ENCODE measurements at places on chromosomes 4 and X.

DNA sequence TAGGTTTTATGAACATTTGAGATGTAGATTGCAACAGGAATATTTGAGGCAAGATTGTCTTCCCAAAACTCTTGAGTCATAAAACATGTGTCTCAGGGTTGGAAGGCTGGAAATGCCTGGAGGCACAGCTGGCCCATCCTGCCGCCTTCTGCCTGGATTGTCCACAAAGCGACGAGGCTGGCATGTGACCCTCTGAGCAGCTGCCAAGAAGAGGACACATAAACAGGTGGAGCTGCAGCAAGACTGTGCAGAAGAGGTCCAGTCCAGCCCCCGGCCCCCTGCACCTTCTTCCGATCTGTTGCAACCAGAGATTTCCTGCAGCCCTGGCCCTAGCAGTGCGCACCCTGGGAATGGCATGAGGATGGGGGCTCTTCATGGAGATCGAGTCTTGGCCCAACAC is 101.9 kb upstream of the BCOR start:
- no peak for DNase-seq

GRCh38 chr4:143026459-143027170 is 158.1 kb upstream of the USP38 start:
- no peak for DNase-seq

- no peak for DNase-seq
Measured at GRCh38 chr4:43716721-43717395, 731.8 kb downstream of the KCTD8 start.

GRCh38 chr4:21655031-21655430 is 293.5 kb downstream of the KCNIP4 start:
- DNase-seq, result no peak

GRCh38 chr4:79964400-79965211 is 108.4 kb downstream of the ANTXR2 start:
- no peak for DNase-seq

GRCh38 chr4:140884431-140885058 is 128.4 kb upstream of the TBC1D9 start:
- DNase-seq, result peak; percentile 25

DNA sequence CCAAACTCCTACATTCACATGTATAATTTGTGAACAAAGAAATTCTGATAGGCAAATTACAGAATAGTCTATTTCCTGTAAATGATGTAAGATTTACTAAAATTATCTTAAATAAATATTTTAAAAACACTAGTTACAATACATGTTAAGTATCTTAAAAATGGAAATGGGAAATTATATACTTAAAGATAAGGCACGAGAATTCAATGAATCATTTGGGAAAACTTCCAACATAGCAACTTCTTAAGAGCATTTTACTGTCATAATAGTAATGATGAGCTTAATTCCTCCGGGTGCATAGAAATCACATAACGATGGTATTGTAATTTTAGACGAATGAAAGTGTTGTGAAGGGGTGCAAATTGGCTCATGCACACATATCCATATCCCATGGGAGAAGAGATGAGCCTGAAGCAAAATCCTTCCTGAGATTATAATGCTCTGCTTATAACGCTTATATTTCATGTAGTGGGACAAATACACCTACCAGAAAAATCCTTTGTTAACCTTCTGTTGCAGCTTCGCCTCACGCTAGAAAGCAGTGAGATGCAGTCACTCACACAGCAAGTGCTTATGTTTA is 873.5 kb downstream of the PDHA2 start:
- DNase-seq, result no peak

GRCh38 chrX:40157228-40158035 is 59.7 kb upstream of the BCOR start:
- DNase-seq, result no peak

DNA sequence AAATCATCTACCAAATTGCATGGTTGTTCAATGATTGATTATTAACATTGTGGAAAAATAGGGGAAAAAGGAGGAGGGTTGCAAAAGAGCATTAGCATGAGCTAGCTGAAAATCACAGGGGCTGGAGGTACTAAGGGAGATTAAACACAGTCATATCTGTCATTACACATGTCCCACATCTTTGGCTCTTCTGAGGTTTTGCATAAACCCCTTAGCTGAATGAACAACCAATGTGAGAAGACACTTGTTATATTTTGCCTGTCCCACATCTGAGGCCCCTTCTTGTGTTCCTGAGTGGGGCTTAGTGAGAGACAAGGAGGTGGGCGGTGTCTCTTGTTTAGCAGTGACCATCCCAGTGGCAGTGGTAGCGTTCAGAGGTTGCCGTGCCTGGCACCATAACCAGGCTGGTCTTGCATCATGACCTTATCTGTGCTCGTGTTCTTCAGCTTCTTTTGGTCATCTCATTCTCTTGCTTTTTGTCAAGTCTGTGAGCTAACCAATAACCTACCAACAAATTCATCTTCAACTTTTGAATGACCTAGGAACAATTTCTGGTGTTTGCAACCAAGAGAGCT is 95.6 kb downstream of the MID1IP1 start:
- no peak for DNase-seq

GRCh38 chrX:112816908-112817307 is 23.7 kb downstream of the AMOT start:
- DNase-seq, result no peak

GRCh38 chrX:132119821-132120515 is 7.9 kb downstream of the FRMD7 start:
- no peak for DNase-seq

GRCh38 chr4:44727471-44727870 is 1.1 kb upstream of the GNPDA2 start:
- DNase-seq, result no peak

DNA sequence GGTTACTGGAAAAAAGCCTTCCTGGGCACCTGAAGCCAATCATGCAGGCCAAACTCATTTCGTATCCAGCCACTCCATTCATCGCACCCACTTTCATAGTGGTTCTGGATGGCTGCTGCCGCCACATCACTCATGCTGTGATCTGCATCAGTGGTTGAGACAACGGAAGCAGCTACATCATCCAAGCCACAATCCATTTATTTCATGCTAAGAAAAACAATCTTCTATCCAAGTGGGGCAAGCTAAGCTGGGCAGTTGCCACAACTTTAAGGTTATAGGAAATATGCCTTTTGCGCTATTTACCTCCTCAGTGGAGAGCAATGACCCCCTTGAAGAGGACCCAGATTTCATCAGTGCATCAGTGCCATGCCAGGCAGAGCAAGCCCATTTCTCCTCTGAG is 124.6 kb downstream of the GRIA3 start:
- DNase-seq, result no peak

- DNase-seq, result no peak
Measured at GRCh38 chrX:46984705-46985104, 72.5 kb downstream of the JADE3 start.

DNA sequence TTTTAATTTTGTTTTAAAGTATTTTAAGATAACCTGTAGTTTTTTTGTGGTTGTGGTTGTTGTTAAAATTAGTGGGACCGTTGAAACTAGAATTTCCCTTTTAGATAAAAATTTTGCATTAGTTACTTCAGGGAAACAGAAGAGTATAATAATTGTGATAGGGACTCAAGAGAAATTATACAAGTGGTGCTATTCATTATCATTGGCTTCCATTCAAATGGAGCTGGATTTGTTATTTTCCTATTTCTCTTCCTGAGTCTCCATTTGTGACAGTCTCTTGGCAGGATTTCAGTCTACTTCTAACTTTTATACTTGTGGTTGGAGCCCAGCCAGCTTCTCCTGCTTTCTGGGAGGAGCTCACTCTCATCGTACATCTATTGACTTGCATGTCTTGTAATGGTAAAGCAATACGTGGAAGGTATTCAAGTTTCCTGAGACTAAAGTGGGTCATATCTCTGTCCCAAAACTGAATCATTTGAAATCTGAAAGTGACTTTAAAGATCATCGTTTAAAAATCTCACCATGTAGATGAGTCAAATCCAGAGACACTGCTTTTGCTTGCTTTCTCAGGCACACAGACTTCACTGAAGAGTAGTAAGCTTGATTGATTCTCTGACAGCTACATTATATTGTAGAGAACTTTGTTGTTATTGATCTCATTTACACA is 155.8 kb downstream of the RPA4 start:
- no peak for DNase-seq

DNA sequence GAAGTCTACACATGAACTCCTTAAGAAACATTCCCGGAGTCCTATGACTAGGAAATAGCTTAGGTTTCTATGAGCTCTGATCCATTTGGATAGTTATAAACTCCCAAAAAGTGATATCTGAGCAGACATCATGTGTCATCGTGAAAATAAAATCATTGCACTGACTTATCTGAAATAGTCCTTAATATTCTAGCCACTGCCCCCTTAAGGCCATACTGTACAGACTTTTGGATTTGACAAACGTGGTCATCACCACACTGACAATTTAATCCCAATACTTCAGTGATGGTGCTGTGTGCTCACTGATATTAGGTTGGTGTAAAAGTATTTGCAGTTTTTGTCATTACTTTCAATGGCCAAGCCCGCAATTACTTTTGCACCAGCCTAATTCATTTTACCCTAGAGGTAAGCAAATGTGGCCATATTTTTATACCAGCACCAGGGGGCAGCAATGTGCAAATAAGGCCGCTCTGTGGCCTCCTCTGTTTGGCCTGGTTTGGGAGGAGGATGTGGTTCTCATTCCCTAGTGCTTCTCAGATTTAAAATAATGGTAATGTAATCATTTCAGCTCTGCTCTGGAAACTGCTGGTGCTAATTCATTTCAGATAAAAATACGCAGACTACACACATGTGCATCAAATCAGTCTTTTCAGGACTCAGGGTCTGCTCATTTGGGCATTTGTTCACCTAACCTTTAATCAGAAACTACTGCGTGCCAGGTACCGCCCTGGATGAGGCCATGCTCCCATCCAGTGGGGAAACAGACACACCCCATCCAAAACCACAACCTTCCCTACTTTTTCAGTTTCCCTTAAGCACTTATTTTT is 196.4 kb upstream of the C1QTNF7 start:
- no peak for DNase-seq
